Stimulated activated CD4-positive, alpha-beta T cell treated with anti-CD3 and anti-CD28 coated beads, Interleukin-12 subunit alpha, Interleukin-12 subunit beta, amount 100 ng/mL, for 24 hours (primary cell): ENCODE measurements at places on chromosomes 3 and 15.

GRCh38 chr15:79032656-79033055 is 57.9 kb downstream of the RASGRF1 start:
- DNase-seq, result no peak

GRCh38 chr3:111143-112069 is 85.2 kb upstream of the CHL1 start:
- DNase-seq, result no peak

DNA sequence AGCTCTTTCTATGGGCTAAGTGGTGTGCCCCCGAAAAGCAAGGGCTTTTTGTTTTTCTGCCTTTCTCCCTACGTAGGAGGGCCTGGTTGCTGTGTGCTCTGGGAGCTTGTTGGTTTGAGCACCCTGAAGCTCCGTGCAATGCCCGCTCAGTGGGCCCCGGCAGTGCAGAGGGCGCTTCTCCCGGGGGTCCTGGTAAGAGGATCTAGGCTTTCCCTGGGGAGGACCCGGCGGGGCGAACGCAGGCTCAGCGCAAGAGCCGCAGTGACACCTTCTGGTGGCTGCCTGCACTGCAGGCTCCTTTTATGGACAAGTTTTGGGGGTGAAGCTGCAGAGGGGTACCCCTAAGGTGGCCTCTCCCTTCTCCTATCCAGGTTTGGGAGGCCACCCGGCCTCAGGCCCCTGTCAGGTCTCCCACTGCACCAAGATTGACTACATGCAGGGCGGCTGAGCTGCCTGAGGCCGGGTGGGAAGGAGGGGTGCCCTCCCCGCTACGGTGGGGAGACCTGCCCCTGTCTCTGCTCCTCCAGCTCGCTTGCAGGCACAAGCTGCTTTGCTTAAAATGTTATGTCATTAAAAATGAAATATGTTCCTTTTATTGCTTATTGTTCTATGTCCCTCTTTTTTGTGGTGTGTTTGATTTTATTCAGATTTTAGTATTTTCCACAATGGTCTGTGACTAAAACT is 387.9 kb downstream of the GABRG3 start:
- no peak for DNase-seq

DNA sequence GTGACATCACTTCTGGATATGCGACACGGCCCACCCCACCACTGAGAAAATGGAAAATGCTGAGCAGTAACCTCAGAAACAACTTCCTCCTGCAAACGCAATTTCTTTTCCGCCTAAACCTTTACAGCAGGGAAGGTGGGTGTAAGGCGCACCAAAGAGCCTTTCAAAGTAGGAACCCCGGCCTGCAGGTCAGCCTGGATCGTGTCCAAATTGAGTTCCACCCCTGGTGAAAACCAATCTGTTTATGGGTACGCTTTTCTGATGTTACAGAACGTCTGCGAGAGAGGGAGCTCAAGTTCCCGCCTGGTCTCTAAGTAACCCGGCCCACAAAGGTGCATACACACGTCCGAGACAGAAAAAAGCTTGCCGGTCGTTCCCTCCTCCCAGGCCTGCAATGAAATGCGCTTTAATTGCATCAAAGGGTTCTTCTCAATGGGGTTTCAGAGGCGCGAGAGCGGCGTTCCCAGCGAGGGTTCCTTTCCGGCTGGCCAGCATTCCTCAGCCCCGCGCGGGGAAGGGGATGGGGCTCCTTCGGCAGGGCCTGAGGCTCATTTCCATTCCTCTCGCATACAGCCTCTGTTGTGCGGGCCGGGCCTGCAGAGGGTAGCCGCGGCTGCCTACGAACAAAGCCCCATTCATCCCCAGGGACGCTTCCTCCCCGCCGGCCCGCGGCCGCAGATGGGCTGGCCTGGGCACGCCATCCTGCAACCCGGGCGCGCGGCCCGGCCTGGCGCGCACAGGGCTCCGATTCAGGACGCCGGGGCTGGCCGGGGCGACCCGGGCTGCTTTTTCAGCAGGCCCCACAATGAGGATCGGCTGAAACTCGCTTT is 138.1 kb downstream of the TMCO5A start:
- no peak for DNase-seq

DNA sequence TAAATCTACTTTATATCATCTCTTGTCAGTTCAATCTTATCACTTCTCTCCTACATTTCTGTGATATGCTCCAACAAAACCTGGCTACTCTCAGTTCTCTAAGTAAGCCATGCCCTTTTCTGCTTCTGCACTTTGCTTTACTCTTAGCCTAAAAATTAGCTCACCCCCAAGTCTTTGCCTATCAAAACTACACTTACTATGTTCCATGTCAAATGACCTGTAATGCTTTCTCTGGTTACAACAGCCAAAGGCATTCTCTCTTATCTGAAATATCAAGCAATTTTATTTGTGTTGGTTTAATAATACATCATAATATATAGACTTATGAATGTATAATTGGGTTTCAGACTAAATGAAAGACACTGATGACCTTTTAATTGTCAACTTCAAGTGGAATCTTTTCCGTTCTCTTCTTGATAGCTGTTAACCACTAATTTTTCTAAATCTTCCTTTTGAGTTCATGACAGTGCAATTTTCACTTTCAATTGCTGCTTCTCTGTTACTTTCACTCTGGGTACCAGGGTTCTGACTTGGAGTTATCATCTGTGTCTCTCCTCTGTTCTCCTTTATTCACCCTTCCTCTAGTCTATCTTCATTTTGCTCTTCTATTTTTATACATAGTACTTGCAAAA is 619.0 kb upstream of the GOLIM4 start:
- no peak for DNase-seq

DNA sequence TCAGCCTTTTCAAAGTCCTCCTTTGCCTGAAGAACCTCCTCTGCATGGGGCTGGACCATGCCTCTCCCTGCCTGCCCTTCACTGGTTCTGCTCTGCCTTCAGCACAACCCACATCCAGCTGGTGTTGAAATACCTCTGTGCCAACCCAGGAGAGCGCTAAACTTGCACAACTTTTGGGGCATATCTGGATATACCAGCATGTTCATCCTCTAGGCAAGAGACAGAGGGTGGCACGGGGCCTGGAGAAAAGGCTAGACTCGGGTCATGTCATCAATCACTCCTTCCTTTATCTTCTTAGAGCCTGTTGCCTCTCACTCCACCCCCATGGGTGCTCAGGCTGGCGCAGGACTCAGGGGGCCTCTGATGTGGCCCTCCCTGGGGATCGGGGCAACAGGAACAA is 4.8 kb downstream of the SEMA4B start:
- DNase-seq, result no peak

- DNase-seq, result no peak
These were observed 42.7 kb upstream of the PYGO1 start for GRCh38 chr15:55630858-55631257.

- DNase-seq, result no peak
These were observed 6.5 kb downstream of the DCBLD2 start for GRCh38 chr3:98894791-98895576.

GRCh38 chr3:121529308-121529707 is 16.5 kb downstream of the POLQ start:
- no peak for DNase-seq

DNA sequence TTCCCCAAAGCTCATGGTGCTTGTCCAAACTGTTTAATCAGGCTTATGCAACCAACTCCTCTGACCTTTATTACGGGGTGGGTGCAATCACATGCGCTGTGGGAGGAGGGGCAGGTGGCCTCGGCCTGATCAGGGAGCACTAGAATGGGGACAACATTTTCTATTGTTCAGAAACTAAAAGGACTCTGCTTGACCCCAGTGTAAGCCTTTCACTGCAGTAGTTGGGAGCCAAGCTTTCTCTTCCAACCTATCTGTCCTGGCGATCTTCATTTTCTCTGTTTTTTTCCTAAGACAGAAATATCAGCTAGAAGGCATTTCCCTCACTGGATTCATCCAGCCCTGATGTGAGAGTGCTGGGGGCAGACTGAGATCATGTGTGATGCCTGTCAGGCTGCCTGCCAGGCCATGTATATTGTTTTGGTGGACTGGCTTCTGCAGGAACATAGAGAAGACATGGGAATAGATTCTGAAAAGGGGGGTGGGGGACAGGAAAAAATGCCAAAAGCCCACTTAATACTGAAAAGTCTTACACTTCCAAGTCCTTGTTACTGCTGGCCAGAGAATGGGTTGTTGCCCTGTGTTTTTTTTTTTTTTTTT is 627.0 kb upstream of the TBL1XR1 start:
- no peak for DNase-seq

DNA sequence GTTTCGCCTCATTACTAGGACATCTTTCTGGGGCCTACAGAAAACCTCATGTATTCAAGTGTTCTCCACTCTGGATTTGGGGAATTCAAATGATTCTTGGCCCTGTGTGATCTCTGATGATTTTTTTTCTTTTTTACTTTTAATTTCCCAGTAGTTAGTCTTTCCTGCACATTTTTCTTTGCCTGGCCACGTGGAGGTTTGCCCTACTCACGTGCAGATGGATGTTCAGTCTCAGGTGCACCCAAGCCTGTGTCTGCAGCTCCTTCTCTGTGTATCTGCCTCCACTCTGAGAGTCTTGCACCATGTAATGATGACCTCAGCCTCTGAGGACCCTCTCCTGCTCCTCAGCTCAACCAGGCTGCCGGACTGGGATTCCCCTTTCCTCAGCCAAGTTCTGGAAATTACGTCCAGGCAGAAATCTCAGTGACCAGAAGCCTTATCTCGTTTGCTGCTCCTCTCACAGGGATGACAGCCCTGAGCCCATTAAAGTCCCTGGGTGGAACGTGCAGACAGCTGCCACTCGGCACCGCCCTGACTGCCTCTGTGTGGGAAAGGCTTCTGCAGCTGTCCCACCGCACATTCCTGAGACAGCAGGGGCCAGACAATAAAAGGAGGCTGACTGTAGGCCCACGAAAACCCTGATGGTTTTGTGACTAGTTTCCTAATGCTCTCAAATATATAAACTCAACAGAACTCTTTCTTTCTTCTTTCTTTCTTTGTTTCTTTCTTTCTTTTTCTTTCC is 31.4 kb upstream of the GABRB3 start:
- no peak for DNase-seq

- DNase-seq, result no peak
These were observed at the start of gene CD276 for GRCh38 chr15:73683777-73684580. TSS of gene CD276 (plus strand) at chr15:73684383. CDS start at chr15:73699640, 15,257 bp downstream.

- no peak for DNase-seq
These were observed 46.7 kb upstream of the CCDC50 start for GRCh38 chr3:191282251-191283185.

DNA sequence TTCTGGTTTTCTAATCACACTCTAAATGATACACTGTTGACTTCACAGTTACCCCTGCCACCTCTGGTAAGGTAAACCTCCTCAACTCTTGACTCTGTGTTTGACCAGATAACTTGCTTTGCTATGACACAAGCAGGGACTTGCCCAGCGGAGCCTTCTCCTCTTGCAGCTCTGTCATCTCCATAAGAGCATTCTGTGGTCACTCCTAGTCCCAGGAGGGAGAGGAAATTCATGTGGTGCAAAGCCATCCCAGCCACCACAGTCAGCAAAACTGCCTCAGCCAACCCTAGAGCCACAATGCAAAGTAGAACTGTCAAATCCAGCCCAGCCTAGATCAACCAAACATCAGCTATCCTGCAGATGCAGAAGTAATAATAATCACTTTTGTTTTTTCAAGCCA is 144.7 kb upstream of the GADL1 start:
- DNase-seq, result no peak

- DNase-seq, result no peak
These were observed 4.0 kb upstream of the CFAP100 start for GRCh38 chr3:126390751-126391150.

DNA sequence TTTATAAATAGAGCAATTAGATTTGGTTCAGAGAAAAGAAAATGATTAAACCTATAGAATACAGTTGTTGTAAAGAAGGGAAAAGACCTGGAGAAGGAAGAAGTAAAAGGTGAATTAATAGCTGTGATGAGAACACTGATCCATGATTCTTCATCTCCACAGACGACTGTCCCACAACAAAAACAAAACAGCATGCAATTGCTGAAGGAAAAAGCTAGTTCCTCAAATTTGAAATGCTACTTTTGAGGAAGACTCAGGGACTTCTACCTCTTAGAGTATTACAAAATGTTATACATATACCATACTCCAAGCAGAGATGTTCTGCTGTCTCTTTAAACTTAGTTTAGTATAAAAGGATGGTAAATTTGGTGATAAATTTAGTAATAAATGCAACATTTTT is 21.5 kb downstream of the ALCAM start:
- DNase-seq, result no peak

DNA sequence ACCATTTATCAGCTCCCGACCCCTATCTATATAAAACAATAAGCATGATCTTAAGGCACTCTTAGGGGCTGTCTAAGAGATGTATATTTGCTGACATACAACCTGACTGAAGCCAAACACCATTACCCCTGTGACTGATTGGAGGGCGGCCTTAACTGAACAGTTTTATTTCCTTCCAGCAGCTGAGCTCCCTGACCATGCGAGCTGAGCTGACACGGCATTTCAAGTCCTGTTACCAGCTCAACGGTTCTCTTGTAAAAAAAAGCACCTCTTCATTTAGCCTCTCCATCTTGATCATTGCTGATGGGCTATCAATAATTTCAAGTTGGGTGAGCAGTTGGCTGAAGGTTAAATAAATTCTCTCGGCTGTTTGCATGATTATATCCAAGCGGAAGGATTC is 33.4 kb upstream of the BNIP2 start:
- no peak for DNase-seq

DNA sequence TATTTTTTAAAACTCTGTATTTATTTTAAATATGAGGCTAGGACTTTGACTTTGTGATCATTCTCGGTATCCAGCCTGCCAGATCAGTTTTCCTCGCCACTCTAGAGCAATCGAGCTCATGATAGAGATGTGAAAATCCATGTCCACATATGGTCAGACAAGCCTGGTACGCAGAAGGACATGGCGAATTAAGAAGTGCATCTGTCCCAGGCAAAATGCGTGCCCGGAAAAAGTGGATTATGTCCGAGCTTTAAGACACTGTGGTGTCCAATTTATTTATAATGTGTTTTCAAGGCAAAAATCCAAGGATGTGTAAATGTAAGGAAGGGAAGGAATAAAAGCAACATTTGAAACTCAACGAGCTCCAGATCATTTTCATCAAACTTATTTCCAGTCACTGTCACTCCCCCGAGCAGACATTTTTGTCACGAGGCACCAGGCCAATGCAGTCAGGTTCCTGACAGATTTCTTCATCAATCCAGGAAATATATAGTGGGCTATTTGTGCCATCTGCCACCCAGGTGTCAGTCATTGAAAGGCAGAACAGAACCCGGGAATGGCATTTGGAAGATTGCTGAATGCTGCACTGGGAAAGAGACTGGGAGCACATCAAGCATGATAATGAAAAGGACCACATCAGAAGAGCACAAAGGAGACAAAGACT is 825.7 kb downstream of the SQOR start:
- no peak for DNase-seq

GRCh38 chr15:53197426-53197839 is 407.3 kb upstream of the ONECUT1 start:
- peak; percentile 18 for DNase-seq

GRCh38 chr3:160041465-160041864 is 52.8 kb downstream of the IL12A start:
- no peak for DNase-seq

- no peak for DNase-seq
These were observed 61.0 kb upstream of the AGBL1 start for GRCh38 chr15:86018679-86019078.

GRCh38 chr15:58355382-58355971 is 76.3 kb upstream of the LIPC start:
- no peak for DNase-seq

- no peak for DNase-seq
These were observed 225.9 kb downstream of the GREM1 start for GRCh38 chr15:32943711-32944110.

- DNase-seq, result no peak
These were observed 3.5 kb upstream of the MUC4 start for GRCh38 chr3:195815169-195815771.

- DNase-seq, result no peak
These were observed 34.7 kb downstream of the FOXL2 start for GRCh38 chr3:138912237-138912636.
